Stimulated activated CD8-positive, alpha-beta memory T cell treated with anti-CD3 and anti-CD28 coated beads, Interleukin-7, amount 100 ng/mL, for 48 hours (primary cell): ENCODE measurements at places on chromosomes 16 and 17.

GRCh38 chr17:9468937-9469336 lies 106.7 kb downstream of the STX8 start:
- no peak for DNase-seq

- no peak for DNase-seq
Observed at GRCh38 chr17:34556384-34556783, 23.0 kb upstream of the TMEM132E start.

- DNase-seq, result no peak
Observed at GRCh38 chr17:69187294-69187693, 41.3 kb downstream of the ABCA10 start.

- no peak for DNase-seq
Observed at GRCh38 chr17:81222620-81222905, 202 bp downstream of the CEP131 start.

- DNase-seq, result no peak
Observed at GRCh38 chr16:20247076-20247475, 80.2 kb downstream of the GP2 start.

- no peak for DNase-seq
Observed at GRCh38 chr17:55334285-55334684, 69.5 kb downstream of the HLF start.

GRCh38 chr16:55189682-55190636 lies 134.0 kb upstream of the IRX6 start:
- DNase-seq, result no peak
